ENCODE measurements at places on chromosomes 6 and 20.

GRCh38 chr20:48187851-48188250 lies 402.6 kb upstream of the SULF2 start:
- DNase-seq: no peak

DNA sequence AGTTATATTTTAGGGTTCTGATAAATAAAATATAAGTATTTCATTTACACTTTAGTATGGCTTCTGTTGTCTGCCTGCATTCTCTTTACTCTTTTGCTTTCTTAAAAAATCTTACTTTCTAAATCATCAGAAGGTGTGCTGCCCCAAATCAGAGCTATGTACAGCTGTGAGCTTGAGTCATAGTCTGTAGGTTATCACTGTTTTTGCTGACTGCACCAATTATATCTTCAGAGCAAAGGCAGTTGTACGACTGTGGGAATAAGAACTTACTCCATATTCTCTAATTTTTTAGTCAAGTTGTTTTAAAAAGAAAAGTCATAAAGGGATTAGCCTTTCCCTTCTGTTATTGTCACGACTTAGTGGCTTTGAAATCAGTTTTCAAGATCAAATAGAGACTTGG lies 1649.0 kb downstream of the HACE1 start:
- DNase-seq: no peak

GRCh38 chr6:42423244-42423643 lies 28.5 kb downstream of the TRERF1 start:
- no peak for DNase-seq

- no peak for DNase-seq
Observed at GRCh38 chr6:37114612-37115011, 55.3 kb upstream of the PIM1 start.

DNA sequence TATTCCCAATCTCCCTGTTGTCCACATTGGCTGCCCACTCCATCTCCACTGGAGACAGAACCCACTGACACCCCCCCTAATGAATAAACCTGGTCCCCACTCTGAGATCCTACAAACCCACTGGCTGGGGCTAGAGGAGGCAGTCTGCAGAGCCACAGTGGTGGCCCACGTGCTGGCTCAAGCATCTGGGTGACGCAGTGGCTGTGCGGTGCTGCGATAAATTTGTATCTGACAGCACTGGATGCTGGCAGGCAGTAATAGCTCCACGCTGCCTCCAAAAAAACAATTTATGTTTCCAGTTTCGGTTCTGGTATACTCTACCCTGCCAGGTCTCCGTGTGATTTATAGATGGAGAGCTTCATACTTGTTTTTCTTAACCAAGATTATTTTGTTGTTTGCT lies 87.1 kb upstream of the SYNDIG1 start:
- peak; percentile 38 for DNase-seq

DNA sequence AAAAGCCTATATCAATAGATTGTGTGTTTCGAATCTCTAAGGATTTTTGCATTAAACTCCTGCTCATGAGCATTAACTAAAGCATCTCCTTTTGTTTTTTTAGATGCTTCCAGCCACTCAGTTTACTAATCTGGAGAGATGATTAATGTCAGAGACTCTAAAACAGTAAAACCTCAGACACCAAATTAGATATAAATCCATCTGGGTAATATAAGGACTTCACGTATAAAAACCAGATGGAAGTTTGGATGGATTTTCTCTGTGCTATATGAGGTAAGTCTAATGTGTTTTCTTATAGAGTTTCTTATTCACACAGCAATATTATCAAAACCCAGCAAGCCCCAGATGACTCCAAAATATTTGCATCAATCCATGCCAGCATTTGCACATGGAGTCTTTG lies 137.2 kb downstream of the SYNE1 start:
- DNase-seq: no peak

GRCh38 chr6:149132336-149132735 lies 185.2 kb upstream of the TAB2 start:
- no peak for DNase-seq

GRCh38 chr20:38043512-38044300 lies 10.2 kb downstream of the RPRD1B start:
- DNase-seq: no peak

GRCh38 chr6:42162384-42162783 lies 10.8 kb upstream of the GUCA1A start:
- DNase-seq: no peak

- DNase-seq: no peak
Observed at GRCh38 chr6:161686655-161687054, 412.8 kb upstream of the AGPAT4 start.

DNA sequence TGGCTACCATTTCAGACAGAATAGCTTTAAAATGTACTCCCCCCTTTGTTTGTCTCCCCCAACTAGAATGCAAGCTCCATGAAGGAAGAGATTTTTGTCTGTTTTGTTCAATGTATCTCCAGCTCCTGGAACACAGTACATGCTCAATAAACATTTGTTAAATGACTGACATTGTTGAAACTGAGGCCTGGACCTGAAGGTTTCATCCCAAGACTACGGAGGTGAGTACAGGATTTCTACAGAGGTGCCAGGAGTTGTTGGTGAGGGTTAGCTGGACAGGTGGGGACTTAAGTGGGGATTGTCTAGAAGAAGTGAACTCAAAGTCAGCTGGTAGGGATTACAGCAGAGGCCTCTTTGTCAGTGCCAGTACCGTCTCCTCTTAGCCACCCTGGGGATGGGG lies 19.4 kb downstream of the VEGFA start:
- no peak for DNase-seq

DNA sequence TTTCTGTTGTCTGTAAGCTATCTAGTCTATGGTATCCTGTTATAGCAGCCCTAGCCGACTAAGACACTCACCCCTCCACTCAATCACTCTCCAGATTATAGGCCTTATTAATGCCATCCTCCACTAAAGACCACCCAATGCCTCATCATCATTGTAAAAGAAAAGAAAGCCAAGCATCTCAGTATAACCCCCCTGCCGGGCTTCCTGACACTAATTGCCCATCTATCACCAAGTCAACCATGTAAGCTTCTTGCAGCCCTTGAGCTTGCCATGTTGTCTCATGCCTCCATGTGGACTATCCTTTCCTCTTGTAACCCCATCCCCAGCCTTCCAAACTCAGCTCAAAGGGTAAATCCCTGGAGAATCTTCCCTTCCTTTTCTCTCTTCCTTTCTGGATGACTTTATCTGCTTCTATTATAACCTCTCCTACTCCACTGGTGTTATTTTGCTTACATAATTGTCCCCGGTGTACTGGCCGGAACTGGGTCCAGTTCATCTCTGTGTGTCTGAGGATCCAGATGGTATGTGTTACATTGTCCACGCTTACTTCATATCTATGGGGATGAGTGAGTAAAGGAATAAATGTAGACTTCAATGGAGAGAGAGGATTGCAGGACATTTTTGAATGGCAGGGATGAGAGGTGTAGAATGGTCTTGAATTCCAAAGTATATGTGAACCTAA lies 202.9 kb upstream of the SOX4 start:
- no peak for DNase-seq

DNA sequence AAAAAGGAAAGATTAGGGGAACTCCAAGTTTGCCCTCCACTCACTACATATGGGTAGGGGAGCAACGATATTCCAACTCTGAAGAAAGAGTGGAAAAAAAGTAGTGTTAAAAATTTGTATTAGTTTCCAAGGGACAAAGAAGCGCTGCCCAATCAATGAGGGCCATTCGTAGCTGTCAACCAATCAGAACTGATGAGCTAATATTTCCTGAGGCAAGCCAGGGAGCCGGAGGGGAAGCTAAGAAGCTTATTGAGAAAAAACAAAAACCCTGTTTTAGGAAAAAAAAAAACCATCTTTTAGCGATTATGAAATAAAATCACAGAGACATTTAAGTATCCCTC lies 59.5 kb downstream of the TRIM38 start:
- DNase-seq: no peak

GRCh38 chr20:42941629-42942028 lies 248.1 kb downstream of the PTPRT start:
- DNase-seq: no peak

- peak; percentile 55 for DNase-seq
Observed at GRCh38 chr6:148240461-148240840, 102.2 kb upstream of the SASH1 start.

DNA sequence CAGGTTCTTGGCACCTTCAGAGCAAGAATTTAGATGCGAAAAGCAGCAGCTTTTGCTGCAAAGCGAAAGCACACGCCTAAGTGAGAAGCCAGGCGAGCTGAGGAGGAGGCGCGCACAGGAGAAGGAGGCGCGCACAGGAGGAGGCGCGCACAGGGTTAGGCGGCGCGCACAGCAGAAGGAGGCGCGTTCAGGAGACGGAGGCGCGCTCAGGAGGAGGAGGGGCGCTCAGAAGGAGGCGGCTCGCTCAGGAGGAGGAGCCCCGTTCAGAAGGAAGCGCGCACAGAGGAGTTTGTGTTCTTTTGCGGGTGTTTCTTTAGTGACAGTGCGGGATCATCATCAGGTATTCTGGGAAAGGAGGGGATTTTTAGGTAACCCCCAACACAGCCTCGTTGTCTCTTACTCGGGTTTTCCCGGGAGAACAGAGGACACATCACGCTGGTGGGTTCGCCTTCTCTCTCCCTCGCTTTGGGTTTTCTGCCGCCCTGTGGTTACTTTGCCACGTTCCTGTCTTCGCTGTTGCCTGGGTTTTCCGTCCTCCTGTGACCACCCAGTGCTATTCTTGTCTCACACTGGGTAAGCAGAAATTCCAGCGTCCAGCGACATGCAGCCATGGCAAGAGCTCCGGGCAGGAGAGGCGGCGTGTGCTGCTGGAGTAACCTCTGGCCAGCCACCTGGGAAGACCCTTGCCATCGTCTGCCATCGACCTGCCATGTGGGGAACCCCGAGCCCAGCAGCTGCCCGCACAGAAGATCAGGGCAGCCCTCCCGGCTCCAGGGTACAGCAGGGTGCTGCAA lies 47.0 kb downstream of the WDR27 start:
- DNase-seq: peak; percentile 82

GRCh38 chr6:21164768-21165326 lies 428.7 kb upstream of the SOX4 start:
- DNase-seq: no peak

Measured in left ventricle myocardium superior (tissue), 1 donor.